ENCODE measurements at places on chromosomes 2 and 18.

DNA sequence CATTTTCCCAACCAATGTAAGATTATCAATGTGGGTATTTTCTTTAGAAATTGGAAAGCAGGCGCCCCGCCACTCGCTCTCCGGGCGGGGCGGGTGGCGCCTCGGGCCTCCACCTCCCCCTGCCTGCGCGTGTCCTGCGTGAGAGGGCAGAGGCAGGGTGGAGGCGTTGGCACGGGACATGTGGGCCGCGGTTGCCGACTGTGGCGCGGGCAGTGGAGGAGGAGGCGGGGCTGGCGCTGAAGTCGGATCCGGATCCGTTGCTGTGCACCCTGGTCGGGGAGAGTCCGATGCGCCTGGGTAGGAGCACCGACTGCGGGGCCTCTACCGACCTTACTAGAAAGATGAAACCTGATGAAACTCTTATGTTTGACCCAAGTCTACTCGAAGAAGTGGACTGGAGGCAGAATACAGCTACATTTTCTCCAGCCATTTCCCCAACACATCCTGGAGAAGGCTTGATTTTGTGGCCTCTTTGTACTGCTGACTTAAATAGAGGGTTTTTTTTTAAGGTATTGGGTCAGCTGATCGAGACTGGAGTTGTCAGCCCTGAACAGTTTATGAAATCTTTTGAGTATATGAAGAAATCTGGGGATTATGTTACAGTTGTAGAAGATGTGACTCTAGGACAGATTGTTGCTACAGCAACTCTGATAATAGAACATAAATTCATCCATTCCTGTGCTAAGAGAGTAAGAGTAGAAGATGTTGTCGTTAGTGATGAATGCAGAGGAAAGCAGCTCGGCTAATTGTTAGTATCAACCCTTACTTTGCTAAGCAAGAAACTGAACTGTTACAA, 37.9 kb downstream of the PMS1 start:
- no peak for DNase-seq

DNA sequence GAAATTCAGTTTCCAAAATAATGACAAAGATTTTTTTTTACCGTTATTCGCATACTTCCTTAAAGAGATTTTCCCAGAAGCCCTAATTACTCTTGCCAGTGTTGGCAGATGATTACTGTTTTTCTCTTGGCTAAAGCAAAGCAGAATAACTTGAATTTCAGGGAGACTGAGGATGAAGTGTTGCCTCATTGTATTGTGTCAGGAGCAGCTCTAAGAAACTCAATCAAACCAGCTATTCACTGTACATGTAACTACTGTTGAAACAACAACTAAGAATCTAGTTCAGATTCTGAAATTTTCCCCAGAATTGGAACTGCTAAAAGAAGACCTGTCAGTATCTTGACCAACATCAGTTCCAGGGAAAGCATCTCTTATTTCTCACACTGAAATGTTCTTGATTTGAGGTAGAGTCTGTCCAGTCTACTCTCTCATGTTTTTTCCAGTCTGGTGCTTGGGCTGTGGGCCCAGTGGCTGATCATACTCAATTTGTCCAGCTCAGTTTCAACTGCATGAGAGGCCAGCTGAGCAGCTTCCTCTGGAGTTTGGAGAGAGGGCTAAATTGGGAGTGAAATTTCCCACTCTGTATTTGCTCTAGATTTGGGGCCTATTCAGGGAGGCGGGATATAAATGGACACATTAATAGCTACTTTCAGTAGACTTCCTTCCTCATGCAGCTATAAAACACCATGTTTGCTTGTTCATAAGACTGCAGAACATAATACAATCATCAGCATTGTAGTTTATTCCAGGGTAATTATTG, 78.5 kb downstream of the PPP1R1C start:
- no peak for DNase-seq

- DNase-seq = no peak
Measured at GRCh38 chr2:105576440-105577241, 168.1 kb upstream of the NCK2 start.

DNA sequence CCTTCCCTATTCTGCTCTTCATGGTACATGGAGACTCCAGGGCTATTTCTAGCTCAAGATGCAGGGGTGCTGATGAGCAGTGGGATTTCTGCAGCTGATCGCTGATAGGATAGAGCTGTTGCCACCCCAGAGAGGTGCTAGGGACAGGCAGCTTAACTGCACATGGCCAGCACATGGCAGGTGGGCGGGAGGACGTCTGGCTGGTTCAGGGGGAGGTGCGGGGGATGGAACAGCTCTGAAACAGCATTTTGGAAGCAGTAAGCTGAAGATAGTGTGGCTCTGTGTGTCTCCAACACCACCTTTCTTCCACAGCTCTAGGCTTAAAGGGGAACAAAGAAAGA, 151.9 kb upstream of the PELI1 start:
- DNase-seq = no peak

DNA sequence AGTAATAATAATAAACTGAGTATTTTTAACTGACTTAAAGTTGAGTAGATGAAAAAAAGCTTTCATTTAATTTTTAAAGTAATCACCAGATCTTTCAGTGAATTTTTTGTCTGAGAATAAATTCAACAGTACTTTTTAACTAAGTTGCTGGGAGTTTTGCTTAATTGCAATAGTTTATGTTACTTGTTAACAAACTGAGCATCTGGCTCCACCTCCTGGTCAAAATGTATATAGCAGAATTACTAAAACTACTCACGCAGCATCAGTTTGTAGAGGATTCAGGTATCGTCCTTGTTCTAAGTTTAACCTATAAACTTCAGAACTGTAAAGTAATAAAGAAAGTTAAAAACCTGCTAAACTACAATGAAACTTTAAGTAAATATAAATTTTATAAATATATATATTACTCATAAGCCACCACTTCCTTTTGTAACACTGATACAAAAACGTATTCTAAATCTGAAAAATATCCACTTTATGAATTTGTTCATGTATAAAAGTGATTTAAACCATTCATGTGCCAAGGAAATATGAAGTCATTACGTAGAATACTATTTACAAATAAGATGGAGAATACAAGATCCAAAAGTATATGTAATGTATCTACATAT, 21.3 kb downstream of the NOL10 start:
- DNase-seq = no peak

- DNase-seq = no peak
Measured at GRCh38 chr18:71443706-71444480, 1100.2 kb downstream of the CBLN2 start.

DNA sequence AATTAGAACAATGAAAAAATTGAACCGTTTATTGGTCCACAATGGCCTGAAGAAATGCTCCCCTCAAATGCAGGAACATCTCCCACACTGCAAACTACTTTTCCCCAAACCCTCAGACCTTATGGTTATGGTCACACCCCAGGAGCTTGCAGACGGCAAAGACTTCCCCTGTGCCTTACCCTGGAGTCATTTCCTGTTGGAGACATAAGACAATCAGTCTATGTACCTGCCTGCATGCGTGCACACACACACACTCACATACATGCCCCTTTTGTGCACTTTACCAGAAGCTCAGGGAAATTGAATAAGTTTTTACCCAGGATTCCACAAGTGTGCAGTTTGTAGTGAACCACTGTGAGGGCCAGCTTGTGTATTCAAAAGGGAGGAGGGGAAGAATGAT, 281.9 kb upstream of the CELF4 start:
- no peak for DNase-seq

DNA sequence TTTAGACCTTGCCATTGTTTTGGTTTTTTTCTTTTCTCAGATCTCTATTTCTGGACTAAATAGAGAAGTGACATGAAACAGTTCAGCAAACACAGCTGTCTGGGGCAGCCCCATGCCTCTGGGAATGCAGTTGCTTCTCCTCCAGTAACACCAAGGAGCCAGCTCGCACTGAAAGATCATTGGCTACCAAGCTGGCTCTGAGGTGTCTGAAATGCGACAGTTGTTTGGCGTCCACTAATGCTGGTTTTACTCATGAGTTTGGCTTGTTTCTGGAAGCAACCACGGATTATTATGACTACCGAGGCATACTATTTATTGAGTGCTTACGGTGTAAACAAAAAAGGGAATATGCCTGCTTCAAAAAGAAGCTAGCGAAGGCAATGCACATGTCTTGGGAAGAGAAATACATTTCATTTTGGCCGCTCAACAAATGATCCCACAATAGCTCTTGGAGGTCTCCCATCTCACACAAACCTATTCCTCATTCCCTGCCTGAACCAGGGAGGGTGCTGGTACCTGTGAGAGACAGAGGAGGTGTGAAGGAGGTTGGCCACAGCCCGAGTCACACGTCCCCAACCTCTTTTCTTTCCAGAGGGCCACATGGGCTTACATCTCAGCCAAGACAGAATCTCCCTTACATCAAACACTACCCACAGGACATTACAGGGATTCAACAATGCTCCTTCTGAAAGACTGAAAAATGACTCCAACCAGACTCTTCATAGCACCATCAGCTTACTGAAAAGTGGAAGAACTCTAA, 37.5 kb upstream of the NEB start:
- no peak for DNase-seq

- DNase-seq = no peak
Measured at GRCh38 chr18:53509886-53510285, 714.6 kb downstream of the MBD2 start.

GRCh38 chr2:24871852-24872333, 48.1 kb downstream of the ADCY3 start:
- no peak for DNase-seq

- no peak for DNase-seq
Measured at GRCh38 chr18:33372442-33372841, 68.1 kb downstream of the CCDC178 start.

DNA sequence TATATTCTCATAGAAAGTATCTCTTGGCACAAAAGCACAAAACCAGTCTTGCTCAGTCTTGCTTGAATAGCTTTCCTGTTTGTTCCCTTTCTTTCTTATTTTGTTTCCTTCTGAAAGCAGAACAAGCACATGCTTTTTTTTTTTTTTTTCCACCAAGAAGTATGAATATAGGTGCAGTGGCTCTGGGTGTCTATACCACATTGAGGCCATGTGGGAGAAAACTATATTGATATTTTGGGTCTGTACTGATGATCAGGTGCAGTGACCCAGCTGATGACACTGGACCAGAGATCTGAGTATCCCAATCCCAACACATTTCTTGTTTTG, 28.7 kb downstream of the GEMIN6 start:
- no peak for DNase-seq

GRCh38 chr2:137123226-137123625, 357.9 kb downstream of the THSD7B start:
- DNase-seq = no peak

DNA sequence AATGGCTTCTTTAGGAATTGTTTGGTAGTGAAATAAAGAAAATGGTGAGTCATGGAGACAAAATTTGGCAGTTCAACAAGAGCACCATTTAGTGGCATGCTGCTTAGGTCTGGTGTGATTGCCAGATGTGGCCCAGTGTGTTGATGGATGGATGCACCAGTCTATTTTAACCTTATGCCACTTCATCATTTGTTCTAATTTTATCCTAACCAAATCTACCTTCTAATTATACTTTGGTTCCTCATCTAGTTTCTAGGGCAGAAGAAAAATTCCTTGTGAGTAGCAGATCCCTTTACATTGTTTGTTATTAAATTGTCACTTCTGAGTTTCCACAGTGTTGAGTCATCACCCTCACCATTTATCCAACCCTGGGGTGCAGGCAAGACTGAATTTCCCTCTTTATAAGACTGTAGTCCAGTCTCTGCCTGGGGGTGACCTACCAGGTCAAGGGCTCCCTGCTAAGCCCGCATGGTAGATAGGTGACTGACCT, 32.5 kb downstream of the NABP1 start:
- DNase-seq = no peak

DNA sequence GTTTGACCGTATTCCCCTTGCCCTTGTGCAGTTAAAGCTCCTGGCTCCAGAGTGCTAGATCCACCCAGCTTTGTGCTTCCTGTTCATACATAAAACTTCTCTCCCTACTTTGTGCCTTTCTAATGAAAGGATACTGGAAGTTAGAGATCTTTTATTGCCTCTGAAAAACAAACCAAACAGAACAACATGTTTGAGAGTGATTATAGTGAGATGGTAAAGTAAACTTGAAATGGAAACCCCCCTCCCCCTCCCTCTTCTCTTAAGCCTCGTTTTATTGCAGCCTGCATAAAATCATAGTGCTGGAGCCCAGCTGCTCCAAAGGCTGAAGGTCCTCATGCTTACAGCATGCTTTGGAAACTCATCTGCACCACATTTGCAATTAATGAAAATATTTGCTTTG, 125.1 kb downstream of the TANC1 start:
- DNase-seq = no peak

- no peak for DNase-seq
Measured at GRCh38 chr2:95317123-95317500, 20.0 kb downstream of the KCNIP3 start.

DNA sequence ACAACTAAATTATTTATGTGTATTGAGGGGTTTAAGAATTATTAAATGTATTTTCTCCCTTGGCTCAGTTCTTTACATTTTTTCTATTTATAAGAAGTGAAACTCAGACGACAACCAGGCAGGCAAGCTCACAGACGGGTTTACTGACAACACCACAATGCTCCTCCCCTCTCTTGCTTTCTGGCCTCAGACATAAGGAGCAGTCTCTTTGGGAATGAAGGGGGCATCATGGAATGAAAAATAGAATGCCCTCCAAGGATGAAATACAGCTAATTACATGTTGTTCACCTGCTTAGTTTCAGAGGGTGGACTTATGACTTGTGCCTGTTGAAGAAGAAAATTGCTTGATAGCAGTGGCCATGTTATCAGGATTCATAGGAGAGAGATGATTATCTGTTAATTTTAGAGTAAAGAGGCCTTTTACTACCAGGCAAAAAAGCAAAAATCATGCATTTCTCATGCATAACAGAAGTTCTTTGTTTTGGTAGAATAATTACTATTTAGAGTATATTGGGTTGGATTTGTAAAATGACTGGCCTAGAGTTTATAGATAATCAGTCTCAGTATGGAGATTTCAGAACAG, 172.1 kb upstream of the LRRTM1 start:
- DNase-seq = no peak

GRCh38 chr2:241947004-241947350, 77.4 kb downstream of the RTP5 start:
- DNase-seq = no peak

DNA sequence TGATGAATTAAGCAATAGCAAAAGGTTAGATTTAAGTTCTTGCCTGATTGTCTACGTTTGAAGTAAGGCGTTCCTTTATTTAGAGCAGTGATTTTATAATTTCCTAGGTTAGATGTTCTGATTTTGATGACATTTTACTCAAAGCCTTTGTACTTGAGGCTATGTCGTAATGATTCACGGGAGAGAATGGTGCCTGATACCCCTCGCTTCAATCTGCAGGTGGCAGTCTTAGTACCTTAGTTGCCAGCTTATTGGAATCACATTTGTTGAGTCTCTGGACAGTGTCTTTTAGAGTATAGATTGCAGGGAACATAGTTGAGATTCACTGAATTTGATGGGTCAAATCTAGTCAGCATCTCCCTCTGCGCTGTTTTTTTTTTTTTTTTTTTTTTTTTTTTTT, 89.5 kb downstream of the BIRC6 start:
- no peak for DNase-seq

GRCh38 chr2:231660860-231661259, 47.5 kb upstream of the PTMA start:
- no peak for DNase-seq

GRCh38 chr2:105641389-105641811, 103.3 kb upstream of the NCK2 start:
- no peak for DNase-seq

- peak; percentile 27 for DNase-seq
Measured at GRCh38 chr2:12728221-12728777, 11.6 kb downstream of the TRIB2 start.

- no peak for DNase-seq
Measured at GRCh38 chr2:222756362-222756831, 84.9 kb downstream of the MOGAT1 start.

GRCh38 chr2:191789796-191790195, 57.1 kb downstream of the CAVIN2 start:
- no peak for DNase-seq
